HepG2 (cell line): ENCODE measurements at places on chromosomes 7 and 10. TPM values are rescaled to one million over a fixed set of nuclear protein-coding genes. Genes with fewer than 3 reads are reported as not detected.

DNA sequence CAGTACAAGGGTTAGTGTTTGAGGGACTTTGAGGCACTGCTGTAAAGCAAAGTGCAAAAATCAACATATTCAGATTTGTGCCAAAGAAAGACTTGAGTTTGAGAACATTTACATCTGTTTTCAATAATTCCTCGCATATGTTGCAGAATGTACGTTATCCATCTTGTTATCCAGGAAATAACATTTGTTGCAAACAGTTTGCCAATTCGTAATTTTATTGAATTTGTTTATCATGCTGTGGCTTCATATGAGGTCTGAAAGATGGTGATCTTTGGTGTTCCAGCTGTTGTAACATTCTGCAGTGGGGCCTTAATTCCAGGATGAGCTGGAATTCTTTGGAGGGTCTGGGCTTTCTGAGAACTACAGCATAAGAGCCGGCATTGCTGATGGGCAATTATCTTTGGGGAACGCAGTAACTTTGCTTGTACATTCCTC, 396.2 kb downstream of the LRMDA start:
- DNase-seq = no peak

- no peak for DNase-seq
These were observed 16.1 kb upstream of the BTRC start for GRCh38 chr10:101337836-101338235.

GRCh38 chr10:17196573-17196972, 4.9 kb downstream of the TRDMT1 start:
- DNase-seq = no peak

GRCh38 chr7:92432299-92432946, 14.9 kb upstream of the GATAD1 start:
- no peak for DNase-seq

GRCh38 chr10:22478555-22479334, 133.4 kb downstream of the SPAG6 start:
- no peak for DNase-seq

DNA sequence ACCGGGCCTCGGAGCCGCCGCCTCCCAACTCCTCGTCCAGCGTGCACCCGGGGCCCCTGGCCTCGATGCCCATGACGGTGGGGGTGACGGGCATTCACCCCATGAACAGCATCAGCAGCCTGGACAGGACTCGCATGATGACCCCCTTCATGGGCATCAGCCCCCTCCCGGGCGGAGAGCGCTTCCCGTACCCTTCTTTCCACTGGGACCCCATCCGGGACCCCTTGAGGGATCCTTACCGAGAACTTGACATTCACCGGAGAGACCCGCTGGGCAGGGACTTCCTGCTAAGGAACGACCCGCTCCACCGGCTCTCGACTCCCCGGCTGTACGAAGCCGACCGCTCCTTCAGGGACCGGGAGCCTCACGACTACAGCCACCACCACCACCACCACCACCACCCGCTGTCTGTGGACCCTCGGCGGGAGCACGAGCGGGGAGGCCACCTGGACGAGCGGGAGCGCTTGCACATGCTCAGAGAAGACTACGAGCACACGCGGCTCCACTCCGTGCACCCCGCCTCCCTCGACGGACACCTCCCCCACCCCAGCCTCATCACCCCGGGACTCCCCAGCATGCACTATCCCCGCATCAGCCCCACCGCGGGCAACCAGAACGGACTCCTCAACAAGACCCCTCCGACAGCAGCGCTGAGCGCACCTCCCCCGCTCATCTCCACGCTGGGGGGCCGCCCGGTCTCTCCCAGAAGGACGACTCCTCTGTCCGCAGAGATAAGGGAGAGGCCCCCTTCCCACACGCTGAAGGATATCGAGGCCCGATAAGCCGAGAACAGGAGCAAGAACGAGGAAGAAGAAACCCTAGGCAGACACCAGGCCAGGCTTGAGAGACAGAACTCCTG, 341.5 kb upstream of the GALNT17 start:
- DNase-seq = no peak

GRCh38 chr10:67011480-67011879, 85.6 kb downstream of the LRRTM3 start:
- no peak for DNase-seq

The SLC26A4 gene
- total RNA-seq = 0.11 TPM in 1 of 2 replicates, not detected in the other

The ADAM22 gene
- 2.9 and 6.7 TPM in 2 replicates for total RNA-seq
